Right ventricle myocardium superior (tissue), 1 donor: ENCODE measurements at places on chromosomes 7 and 10. TPM values are rescaled to one million over a fixed set of nuclear protein-coding genes. Genes with fewer than 3 reads are reported as not detected.

ASAH2 gene
- total RNA-seq, result 2.9 TPM

DNA sequence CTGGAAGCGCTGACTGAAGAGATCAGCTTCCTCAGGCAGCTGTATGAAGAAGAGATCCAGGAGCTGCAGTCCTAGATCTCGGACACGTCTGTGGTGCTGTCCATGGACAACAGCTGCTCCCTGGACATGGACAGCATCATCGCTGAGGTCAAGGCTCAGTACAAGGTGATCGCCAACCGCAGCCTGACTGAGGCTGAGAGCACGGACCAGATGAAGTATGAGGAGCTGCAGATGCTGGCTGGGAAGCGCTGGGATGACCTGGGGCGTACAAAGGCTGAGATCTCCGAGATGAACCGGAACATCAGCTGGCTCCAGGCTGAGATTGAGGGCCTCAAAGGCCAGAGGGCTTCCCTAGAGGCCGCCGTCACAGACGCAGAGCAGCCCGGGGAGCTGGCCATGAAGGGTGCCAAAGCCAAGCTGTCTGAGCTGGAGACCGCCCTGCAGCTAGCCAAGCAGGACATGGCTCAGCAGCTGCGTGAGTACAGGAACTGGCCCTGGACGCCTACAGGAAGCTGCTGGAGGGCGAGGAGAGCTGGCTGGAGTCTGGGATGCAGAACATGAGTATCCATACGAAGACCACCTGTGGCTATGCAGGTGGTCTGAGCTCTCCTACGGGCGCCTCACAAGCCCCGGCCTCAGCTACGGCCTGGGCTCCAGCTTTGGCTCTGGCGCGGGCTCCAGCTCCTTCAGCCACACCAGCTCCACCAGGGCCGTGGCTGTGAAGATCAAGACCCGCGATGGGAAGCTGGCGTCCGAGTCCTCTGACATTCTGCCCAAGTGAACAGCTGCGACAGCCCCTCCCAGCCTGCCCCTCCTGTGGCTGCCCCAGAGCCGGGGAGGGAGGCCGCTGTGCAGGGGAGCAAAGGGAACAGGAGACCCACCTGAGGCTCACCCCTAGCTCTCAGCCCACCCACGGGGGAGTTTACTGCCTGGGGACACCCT lies 24.9 kb upstream of the AMPH start:
- no peak for DNase-seq

GRCh38 chr10:73887294-73888039 lies 13.1 kb upstream of the CAMK2G start:
- DNase-seq, result peak; percentile 85

WDR86 gene
- 0.48 TPM for total RNA-seq

MNX1 gene
- not detected for total RNA-seq
